ENCODE measurements at places on chromosomes 11 and 22.
A peak's percentile ranks its signal among the peaks of the same experiment; 100 is the strongest.

DNA sequence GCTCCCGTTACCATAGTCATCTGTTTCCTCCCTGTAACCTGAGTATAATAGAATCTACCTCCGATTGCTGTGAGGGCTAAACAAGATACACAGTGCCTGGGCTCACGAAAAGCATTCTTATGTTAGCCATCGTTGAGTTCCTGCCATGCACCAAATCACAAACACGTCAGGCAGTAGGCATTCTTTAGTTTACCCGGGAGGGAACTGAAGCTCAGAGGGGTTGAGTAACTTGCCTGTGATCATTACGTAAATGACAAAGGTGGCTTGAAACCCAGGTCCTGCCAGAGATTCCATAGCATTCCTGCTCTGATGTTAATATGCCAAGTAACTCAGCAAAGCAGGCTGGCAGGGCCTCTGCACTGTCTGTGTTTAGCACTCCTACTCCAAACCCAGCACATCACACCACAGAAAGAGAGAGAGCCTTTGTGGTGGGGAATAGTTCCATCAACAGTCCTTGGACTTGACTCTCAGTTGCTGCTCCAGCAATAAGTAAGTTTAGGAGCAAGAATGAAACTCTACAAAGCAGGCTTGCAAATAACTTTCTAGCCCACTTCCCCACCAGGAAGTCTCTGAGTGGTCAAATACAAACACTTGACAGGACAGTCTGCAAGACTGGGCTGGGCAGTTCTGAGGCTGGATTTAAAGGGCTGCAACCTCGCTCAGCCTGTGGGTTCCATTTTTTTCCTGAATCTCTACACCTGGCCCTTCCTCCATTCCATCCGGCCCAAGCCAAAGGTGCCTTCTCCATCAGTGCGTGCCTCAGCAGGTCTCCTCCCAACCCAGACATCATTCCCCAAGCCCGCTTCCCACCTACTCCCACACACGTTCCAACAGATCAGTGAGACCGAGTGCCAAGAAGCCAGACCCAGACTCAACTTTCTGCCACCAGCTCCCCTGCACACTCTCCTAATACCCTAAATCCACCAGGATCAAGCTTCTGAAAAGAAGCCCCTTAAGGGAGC, 1.1 kb downstream of the SCN2B start:
- no peak for DNase-seq
- H3K27me3 ChIP-seq, result peaks cover 5% of the 10 kb centered on the region
- no peaks in the 10 kb centered on the region for H3K36me3 ChIP-seq

GRCh38 chr11:64390558-64390957, 31.6 kb downstream of the RPS6KA4 start:
- no peak for DNase-seq
- H3K36me3 ChIP-seq, result no peaks in the 10 kb centered on the region
- peaks cover 24% of the 10 kb centered on the region for H3K4me1 ChIP-seq
- H3K27me3 ChIP-seq, result no peaks in the 10 kb centered on the region

DNA sequence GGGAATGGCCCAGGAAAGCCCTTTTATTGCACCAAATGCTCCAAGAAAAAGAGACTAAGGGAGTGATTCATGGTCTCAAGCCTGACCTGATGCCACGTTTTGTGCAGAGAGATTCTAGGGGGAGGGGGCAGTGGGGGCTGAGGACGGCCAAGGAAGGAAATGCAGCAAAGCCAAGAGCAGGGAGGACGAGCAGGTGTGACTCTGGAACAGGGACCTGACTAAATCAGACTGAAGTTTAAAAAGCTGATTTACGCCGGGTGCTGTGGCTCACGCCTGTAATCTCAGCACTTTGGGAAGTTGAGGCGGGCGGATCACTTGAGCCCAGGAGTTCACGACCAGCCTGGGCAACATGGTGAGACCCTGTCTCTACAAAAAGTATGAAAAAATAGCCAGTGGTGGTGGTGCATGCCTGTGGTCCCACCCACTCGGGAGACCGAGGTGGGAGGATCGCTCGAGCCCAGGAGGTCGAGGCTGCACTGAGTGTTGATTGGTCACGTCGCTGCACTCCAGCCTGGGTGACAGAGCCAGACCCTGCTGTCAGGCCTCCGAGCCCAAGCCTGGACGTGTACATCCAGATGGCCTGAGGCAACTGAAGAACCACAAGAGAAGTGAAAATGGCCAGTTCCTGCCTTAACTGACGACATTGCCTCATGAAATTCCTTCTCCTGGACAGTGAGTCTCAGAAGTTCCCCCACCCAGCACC, 10.8 kb upstream of the IFITM3 start:
- H3K27me3 ChIP-seq, result no peaks in the 10 kb centered on the region
- DNase-seq, result no peak
- H3K27ac ChIP-seq, result peak overlapping the region; percentile 71
- peaks cover 58% of the 10 kb centered on the region for H3K4me1 ChIP-seq
- no peaks in the 10 kb centered on the region for H3K36me3 ChIP-seq
- peak overlapping the region; percentile 64 for H3K4me3 ChIP-seq

DNA sequence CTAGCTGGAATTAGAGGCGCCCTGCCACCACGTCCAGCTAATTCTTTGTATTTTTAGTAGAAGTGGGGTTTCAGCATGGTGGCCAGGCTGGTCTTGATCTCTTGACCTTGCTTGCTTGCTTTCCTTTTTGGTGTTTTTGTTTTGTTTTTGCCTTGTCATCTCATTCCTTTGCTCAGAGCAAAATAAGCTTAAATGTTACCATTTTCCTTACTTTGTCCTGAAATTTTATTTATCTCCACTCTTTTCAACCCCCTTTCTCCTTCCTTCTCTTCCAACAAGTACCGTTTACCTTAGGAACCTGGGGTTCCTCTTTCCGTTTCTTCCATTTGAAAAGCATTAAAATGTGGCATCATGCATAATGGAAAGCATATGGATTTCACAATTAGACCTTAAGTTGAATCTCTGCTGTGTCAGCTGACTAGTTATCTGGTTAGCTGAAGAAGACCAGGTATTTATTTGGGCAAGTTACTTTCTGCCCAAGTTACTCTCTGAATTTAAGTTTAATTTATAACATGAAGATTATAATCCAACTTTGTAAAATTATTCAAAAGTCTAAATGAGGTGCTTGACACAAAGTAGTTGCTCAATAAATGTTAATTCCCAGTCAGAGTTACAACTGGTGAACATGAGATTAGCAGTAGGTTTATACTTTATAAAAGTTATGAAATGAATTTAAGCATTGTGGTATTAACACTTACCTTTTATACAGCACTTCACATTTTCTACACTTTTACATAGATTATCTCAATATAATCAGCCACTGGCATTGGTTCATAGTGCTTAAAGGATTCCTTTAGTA, 69.7 kb downstream of the PRMT3 start:
- H3K27ac ChIP-seq, result no peak overlapping the region
- H3K4me3 ChIP-seq, result no peak overlapping the region
- no peak for DNase-seq
- no peaks in the 10 kb centered on the region for H3K4me1 ChIP-seq
- no peaks in the 10 kb centered on the region for H3K27me3 ChIP-seq

DNA sequence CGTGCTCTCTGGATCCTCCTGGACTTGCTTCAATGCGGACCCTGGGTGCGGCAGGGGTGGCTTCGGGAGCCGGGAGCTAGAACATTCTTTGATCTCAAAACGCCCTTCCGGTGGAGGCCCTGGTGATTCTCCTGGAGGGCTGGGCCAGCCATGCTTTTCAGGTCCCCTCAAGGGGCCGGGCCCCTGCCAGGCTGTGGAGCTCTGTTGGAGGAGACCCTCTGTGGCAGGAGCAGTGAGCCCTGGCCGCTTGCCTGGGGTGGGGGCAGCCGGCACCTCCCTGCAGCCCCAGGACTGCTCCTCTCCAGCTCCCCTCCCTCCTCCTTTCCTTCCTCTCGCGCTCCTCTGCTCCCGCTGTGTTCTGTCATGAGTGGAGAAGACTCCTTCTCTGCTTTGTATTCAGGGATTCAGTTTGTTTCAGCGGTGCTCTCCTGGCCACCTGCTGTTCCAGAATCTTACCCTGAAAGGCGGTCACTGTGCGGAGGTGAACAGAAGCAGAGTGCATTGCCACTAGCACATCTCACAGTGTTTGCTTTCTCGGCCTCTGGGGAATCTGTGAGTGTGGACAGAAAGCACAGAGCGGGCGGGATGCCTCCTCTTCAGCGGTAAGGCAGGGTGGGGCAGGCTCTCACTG, 289.1 kb downstream of the TBC1D22A start:
- H3K27ac ChIP-seq, result peak overlapping the region; percentile 48
- peaks cover 19% of the 10 kb centered on the region for H3K4me1 ChIP-seq
- peaks cover 27% of the 10 kb centered on the region for H3K36me3 ChIP-seq
- no peak for DNase-seq
- H3K27me3 ChIP-seq, result no peaks in the 10 kb centered on the region
- no peak overlapping the region for H3K4me3 ChIP-seq

DNA sequence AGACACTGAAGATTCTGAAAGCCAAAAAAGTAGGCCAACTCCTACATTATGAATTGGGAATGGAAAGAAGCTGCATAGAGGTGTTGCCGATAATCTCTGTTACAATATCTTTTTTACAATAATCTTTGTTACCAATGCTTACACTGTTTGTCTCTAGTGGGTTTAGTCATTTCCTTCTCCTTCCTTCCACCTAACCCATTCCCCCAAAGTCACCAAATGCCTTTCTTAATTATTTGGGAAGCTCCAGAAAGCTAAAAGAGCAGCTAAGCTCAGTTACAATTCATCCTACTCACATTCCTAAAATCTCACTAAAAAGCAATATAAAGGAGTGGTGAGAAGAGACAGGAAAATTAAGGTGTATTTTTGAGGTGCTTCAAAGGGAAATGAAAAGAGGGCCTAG, 313.7 kb downstream of the SWAP70 start:
- H3K27me3 ChIP-seq, result no peaks in the 10 kb centered on the region
- peaks cover 11% of the 10 kb centered on the region for H3K36me3 ChIP-seq
- DNase-seq, result no peak

DNA sequence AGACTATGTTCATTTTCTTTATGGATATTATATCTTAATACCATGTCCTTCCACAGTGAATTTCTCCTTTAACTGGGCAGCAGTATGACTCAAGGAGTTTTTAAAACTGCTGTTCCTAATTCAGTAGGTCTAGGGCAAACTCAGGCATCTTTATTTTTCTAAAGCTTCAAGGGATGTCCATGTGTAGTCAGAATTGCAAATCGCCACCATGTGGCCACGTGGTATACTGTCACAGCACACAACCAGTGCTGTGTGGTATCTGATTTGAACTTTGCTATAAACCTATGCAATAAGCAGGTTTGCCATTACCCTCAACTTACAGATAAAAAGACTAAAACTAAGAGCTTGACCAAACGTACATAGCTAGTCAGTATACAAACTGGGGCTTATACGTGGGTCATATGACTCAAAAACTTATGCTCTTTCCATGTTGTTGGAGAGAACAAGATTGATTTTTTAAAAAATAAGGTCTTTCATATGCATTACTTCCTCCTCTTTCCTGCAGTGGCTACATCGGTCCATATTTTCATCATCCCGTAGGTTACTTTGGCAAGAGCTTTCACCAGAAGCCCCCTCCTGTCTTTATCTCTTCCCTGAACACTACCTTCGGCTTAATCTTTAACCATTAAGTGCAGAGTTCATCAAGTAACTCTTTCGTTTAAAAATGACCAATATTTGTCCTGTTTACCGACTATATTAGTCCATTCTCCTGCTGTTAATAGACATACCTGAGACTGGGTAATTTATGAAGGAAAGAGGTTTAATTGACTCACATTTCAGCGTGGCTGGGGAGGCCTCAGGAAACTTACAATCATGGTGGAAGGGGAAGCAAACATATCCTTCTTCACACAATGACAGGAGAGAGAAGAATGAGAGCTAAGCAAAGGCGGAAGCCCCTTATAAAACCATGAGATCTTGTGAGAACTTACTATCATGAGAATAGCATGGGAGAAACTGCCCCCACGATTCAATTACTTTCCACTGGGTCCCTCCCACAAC, 8.0 kb upstream of the HTATIP2 start:
- no peak overlapping the region for H3K4me3 ChIP-seq
- peak; percentile 14 for DNase-seq
- peaks cover 4% of the 10 kb centered on the region for H3K36me3 ChIP-seq
- no peak overlapping the region for H3K27ac ChIP-seq
- peaks cover 9% of the 10 kb centered on the region for H3K4me1 ChIP-seq

DNA sequence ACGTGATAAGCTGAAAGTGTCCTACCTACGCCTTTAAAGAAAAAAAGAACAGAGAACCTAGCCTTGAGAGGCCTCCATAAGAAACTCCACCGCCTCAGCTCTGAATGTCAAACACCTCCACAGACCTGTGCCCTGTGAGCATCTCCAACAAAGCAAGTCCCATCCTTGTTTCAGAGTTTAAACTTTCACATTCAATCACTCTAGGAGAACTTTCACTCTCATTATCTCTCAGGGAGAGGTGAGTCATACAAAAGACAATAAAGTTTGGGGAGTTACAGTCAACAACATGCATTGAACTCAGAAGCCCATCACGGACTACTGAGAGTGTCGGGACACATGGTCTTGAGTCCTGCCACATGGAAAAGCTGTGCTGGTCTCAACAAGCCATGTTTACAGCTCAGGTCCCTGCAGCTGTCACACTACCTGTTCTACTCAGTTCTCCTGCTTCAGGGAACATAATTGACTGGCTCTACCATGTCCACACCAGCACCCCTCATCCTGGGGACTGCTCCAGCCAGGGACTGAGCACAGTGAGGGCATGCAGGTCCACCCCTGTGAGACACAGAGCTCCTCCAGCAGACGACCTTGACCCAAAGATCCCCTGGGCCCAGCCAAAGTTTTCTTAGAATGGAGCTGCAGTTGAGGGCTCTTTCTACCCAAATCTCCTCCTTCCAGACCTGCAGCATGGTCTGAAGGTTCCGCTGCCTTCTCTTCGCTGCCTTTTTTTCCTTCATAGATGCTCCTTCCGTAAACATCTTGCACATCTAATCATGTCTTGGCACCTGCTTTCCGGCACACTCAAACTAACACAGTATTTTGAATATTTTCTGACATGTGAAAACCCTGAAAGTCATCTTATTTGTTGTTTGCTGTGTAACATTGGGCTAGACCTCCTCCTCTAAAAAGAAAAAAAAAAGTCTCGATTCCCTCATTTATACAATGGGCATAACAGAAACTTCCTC, 114.9 kb downstream of the ETS1 start:
- H3K4me3 ChIP-seq, result peak overlapping the region; percentile 81
- H3K27me3 ChIP-seq, result no peaks in the 10 kb centered on the region
- peaks cover 94% of the 10 kb centered on the region for H3K4me1 ChIP-seq

GRCh38 chr22:34841331-34841771, 224.6 kb upstream of the ISX start:
- DNase-seq, result no peak
- no peak overlapping the region for H3K27ac ChIP-seq
- H3K36me3 ChIP-seq, result no peaks in the 10 kb centered on the region
- peaks cover 4% of the 10 kb centered on the region for H3K27me3 ChIP-seq
- no peak overlapping the region for H3K4me3 ChIP-seq

GRCh38 chr11:120707098-120707497, 195.6 kb downstream of the GRIK4 start:
- no peak for DNase-seq
- peaks cover 15% of the 10 kb centered on the region for H3K27me3 ChIP-seq
- H3K4me1 ChIP-seq, result no peaks in the 10 kb centered on the region
- H3K4me3 ChIP-seq, result no peak overlapping the region
